ENCODE measurements at places on chromosomes 13 and 19. TPM values are rescaled to one million over a fixed set of nuclear protein-coding genes. Genes with fewer than 3 reads are reported as not detected.

- no peak overlapping the region for H3K4me3 ChIP-seq
- no peaks in the 10 kb centered on the region for H3K36me3 ChIP-seq
- H3K27ac ChIP-seq = no peak overlapping the region
- no peak for DNase-seq
Observed at GRCh38 chr13:46307554-46307953, 79.5 kb downstream of the RUBCNL start.

DNA sequence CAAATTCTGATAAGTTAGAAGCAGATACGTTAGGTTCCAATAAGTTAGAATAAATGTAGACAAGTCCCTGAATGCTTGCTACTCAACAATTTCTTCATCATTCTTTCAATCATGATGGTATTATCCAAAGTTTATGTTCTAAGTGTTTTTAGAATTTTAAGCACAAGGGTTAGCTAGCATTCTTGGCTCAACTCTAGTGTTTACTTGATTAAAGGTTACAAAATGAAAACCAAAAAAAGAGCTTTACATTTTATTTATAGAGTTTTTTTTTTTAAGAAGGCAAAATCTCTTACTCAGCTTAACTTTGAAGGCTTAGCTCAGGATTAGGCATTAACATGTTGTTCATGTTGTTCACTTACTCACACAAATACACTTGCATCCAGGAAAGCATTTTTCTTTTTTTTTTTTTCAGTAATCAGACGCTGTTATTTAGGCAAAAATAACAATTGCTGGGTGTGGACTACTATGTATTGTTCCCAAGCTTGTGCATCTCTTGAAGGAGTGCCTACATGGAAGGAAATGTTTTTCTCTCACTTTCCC lies 420.6 kb downstream of the DCT start:
- no peaks in the 10 kb centered on the region for H3K4me1 ChIP-seq
- no peak overlapping the region for H3K4me3 ChIP-seq
- no peak for DNase-seq
- H3K27me3 ChIP-seq = no peaks in the 10 kb centered on the region
- H3K36me3 ChIP-seq = no peaks in the 10 kb centered on the region

GRCh38 chr19:41316306-41316920 lies 6.4 kb downstream of the CCDC97 start:
- no peak overlapping the region for H3K27ac ChIP-seq
- H3K36me3 ChIP-seq = peaks cover 5% of the 10 kb centered on the region
- peaks cover 8% of the 10 kb centered on the region for H3K4me1 ChIP-seq
- no peaks in the 10 kb centered on the region for H3K27me3 ChIP-seq
- no peak overlapping the region for H3K4me3 ChIP-seq

DNA sequence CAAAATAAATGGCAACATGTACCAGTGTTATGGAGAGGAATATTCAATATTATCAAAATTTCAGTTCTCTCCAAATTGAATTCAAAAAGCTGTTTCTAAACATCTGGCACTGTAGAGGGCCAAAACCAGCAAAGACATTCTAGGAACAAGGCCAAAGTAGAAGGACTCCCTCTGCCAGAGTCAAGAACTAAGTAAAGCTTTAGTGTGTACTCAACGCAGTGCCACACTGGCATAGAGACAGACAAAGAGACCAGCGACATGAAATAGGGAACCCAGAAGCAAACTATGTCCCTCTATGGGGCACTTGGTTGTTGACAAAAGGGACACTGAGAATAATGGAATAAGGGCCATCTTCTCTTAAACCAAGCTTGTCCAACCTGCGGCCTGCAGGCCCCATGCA lies 15.6 kb downstream of the SCGB2B2 start:
- DNase-seq = no peak
- no peak overlapping the region for H3K27ac ChIP-seq
- H3K4me1 ChIP-seq = no peaks in the 10 kb centered on the region
- H3K36me3 ChIP-seq = no peaks in the 10 kb centered on the region
- no peaks in the 10 kb centered on the region for H3K27me3 ChIP-seq
- H3K4me3 ChIP-seq = no peak overlapping the region

DNA sequence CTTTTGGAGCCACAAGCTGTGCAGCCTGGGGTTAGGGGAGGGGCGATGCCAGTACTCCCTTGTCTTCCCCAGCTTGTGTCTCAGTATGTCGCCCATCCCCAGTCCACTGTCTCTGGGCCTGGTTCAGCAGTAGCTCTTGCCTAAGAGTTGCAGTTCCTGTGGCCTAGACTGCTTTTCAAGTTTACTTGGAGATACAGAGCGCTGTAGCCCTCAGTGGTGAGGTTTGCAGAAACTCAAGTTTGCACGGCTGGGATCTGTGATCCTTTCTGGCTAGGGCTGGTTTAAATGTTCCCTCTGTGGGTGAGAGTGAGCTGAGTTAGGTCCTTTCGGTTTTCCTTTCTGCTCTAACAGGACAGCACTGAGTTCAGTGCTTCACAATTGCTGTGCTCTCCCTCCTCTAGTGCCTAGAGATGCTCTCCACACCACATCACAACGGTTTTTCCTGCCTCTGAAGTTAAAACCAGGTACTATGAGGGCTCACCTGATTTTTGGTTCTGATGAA lies 360.6 kb upstream of the TMTC4 start:
- H3K4me3 ChIP-seq = no peak overlapping the region
- no peak overlapping the region for H3K27ac ChIP-seq
- H3K27me3 ChIP-seq = no peaks in the 10 kb centered on the region
- DNase-seq = no peak

DNA sequence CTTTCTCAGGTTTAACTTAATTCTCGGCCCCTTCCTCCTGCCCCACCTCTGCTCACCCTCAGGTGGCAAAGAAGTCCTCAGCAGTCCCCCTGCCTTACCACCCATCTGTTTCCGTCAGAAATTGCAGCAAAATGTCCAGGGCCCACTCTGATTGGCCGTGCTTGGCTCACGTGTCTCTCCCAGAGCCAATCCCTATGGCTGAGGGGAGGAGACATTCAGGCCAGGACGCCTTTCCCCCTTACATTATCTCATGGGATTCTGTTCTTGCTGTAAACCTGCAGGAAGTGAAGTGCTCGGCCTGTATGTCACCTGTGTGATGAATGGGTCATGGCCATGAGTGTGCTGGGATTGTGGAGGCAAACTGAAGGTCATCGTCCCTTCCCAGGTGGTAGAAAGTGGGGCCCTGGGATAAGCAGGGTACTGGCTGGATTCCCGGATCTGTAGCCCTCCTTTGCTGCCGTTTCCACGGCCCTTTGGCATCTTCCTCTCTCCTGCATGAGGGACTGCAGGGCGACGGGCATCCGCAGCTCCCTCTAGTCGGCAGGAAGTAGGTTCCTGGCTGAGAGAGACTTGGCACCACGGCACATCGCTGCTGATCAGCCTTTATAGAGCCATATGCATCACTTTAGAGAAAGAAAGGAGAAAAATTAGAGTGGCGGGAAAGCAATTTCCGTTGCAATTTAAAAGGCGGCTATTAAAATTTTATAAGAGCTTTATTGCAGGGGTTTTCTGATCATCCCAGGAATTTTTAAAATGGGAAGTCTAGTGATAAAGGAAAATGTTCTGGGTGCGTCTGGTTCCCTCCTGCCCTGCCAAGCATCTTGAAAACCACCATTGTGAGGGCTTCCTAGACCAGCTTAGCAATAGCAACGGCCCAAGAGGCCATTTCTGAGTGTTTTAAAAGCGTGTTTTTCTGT lies 118.2 kb downstream of the SIPA1L3 start:
- no peaks in the 10 kb centered on the region for H3K27me3 ChIP-seq
- H3K36me3 ChIP-seq = no peaks in the 10 kb centered on the region
- no peak overlapping the region for H3K4me3 ChIP-seq
- H3K4me1 ChIP-seq = peaks cover 8% of the 10 kb centered on the region

Gene SUPT20H
- 19.9 TPM for total RNA-seq
